Stimulated activated CD8-positive, alpha-beta memory T cell treated with anti-CD3 and anti-CD28 coated beads, Interleukin-12 subunit alpha, Interleukin-12 subunit beta, amount 100 ng/mL, for 1 hour (primary cell): ENCODE measurements at places on chromosomes 16 and 17.

GRCh38 chr17:65305116-65305515 lies 167.9 kb downstream of the RGS9 start:
- DNase-seq = no peak

GRCh38 chr16:667113-667779 lies 686 bp upstream of the RHOT2 start:
- DNase-seq = no peak

GRCh38 chr17:79707931-79708891 lies 22.5 kb upstream of the ENPP7 start:
- peak; percentile 30 for DNase-seq

DNA sequence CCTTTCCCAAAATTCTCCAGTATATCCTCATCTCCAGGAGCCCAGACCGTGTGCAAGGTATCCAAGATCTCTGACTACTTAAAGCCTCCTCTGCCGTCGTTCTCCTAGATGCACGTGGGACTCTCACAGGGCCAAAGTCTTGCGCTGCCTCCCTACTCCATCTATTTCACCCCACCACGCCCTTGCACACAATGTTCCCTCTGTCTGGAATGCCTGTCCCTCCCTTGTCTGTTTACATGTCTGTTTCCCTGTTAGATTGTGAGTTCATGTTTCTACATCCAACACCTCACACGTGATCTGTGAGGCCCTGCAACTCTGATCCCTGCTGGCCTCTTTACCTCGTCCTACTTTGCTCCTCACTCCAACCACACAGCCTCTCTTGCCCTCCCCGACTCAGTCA lies 4.9 kb upstream of the FZD2 start:
- no peak for DNase-seq

GRCh38 chr17:78132767-78133178 lies 2.2 kb downstream of the TMC8 start:
- no peak for DNase-seq

DNA sequence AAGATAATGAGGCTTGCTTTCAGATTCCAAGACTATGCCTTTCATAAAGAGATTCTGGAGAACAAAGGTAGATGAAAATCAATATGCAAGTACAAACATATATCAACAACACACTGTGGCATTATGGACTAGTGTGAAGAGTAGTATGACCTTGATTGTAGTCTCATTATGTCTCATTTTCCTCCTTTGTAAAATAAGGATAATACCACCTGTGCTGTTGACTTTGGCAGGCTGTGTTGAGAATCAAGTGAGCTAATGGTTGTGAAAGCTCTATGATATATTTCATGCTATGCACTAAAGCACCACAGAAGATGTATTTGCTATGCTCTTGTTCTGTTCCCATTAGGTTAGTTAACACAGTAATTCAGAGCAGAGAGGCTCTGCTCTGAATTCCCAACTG lies 78.5 kb upstream of the NACA2 start:
- no peak for DNase-seq

GRCh38 chr17:71516149-71516548 lies 604.7 kb upstream of the SOX9 start:
- no peak for DNase-seq

GRCh38 chr17:65220732-65221131 lies 83.6 kb downstream of the RGS9 start:
- DNase-seq = no peak

GRCh38 chr17:45111850-45112249 lies 20.5 kb downstream of the PLCD3 start:
- DNase-seq = no peak

- DNase-seq = no peak
Measured at GRCh38 chr17:8893621-8894201, 26.2 kb upstream of the PIK3R6 start.

DNA sequence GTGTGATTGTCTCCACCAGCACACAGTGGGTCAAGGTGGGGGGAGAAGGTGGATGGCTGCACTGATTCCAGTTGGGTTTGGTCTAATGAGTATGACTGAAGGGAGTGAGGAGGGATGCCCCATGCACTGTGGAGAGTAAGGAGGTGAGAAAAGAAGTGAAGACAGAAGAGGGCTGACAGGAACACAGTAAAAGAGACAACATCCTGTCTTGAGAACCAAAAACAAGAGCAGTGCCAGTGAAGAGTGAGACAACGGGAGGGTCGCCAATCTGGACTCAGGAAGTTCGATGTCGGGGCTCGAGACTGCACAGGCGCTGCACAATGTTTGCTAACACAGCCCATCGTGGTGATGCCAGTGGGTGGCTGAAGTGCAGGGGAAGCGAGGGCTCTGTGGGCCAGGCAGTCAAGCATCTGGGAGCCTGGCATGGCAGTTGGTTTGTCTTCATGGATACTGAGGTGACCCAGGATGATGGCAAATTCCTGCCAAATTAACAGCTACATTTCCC lies 34.1 kb downstream of the DUSP14 start:
- DNase-seq = no peak

DNA sequence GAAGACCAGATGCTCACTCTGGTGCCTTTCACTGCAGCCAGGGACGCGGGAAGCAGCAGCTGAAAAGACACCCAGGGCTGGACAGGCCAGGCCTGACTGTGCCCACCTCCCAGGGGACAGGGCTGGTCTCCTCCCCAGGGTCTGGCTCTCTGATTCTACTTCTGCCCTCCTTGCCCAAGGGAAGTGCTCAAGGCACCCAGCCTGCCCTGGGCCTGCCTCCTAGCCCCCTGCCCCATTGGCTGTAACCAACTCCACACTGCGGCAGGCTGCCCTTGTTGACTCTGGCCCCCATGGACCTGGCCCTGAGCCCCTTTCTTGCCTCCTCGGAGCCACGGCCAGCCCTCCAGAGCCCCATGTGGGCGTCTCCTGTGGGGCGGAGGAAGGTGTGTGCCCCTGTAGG lies 212.5 kb downstream of the NTN1 start:
- no peak for DNase-seq

- DNase-seq = no peak
Measured at GRCh38 chr17:75769536-75769935, 4.5 kb upstream of the GALK1 start.

DNA sequence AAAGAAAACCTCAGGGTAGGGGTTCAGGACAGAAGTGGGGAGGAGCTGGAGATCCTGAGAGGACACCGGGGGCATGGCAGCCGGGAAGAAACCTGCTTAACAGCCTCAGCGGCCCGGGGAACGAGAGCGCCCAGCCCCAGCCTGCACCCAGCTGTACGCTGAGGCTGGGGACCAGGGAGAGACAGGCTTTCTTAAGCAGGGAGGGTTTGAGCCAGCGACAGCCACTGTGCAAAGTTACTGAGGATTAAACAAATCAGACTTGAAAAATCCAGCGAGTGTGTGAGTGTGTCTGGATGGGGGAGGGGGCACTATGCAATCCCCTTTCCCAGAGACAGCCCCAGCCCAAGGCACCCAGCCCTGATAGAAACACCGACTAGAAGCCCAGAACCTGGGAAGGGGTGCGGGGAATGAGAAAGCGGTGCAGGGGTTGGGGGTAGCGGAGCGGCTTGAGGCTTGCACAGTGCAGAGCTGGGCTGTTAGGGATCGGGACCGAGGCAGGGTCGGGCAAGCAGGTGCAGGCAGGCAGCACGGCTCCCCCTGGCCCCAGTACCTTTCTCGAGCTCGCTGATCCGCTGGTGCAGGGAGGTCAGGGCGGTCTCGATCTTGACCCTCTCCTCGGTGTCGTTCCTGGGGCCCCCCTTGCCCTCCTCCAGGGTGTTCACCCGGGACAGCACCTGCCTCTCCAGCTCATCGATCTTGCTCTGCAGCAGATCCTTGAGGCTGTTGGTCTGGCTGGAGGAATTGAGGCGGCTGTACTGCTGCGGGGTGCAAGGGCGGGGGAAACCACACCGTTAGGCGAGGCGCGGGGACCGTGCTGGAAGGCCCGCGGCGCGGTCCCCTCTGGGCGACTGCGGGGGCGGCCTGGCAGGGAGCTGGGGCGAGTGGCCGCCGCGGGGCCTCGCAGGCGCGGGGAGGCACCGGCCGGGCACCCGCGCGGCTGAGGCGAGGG lies 1.2 kb downstream of the NPTX1 start:
- no peak for DNase-seq

- no peak for DNase-seq
Measured at GRCh38 chr17:81391293-81391935, 3.8 kb upstream of the BAHCC1 start.

DNA sequence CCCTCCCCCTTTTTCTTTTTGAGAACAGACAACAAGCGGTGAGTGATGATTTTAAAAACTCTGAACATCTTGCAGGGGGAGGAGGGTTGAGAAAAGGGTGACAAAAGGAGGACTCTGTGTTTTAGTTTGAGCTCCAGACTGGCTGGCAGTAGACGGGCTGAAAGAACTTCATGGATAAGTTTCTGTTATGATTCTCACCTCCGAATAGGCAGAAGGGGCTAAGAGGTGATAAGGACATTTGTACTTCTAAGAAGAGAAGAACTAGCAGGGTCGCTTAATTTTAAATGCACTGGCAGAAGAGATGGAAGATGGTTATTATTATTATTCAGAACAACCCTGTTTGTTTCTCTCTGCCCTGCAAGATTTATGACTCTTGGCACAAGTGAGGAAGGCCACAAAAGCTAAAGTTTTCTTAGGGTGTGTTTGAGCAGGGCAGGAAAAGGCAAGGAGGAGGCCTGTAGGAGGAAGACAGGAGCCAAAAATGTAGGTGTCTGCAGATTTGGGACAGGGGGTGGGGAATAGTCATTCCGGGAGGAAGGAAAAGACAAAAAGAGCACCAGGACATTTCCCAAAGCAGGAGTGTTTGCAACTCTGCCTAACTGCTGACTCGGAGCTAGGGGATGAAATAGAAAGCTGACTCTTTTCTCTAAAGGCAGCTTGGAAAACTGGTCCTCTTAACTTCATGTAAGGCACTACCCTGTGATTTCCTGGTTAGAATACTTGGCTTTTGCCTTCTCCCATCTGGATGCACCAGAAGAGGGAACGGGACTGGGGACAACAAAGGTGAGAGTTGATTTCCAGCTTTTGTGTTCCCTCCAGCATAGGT lies 11.9 kb upstream of the HOXB2 start:
- DNase-seq = no peak

DNA sequence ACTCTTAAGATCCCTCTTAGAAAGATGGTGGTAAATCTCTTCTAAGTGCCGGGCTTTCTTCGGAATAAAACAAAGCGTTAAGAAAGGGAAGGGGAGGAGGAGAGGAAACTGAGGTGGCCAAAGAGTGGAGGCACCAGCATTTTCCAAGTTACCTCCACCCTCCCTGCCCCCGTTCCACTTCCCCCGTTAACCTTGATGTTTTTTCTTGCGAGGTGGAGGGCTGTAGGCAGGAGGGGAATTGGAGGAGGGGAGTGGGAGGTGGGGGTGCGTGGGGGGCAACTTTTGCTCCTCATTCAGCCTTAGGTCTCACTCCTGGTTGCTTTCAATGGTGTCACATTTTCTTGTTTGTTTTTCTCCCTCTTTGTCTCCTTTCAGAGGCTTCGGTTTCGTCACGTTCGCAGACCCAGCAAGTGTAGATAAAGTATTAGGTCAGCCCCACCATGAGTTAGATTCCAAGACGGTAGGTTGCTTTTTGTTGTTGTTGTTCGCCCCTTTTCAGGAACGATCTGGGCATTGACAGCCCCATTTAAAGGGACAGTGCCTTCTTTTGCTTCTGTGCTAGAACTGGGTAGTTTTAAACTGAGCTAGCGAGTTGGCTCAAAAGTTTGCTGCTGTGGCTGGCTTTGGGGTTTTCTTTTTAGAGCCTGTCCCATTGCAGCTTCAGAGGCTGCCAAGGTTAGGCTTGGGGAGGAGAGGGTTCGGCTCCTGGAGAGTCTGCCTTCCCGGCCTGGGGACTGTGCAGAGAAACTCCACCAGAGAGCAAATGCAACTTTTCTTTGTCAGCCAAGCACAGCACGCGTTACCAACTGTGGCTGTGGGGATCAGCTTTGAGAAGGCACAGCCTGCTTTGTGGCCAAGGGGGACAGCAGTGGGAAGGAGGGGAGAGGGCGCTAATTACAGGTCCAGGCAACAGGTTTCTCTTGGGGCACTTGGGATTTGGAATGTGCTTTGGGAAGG lies 1.9 kb downstream of the MSI2 start:
- no peak for DNase-seq

DNA sequence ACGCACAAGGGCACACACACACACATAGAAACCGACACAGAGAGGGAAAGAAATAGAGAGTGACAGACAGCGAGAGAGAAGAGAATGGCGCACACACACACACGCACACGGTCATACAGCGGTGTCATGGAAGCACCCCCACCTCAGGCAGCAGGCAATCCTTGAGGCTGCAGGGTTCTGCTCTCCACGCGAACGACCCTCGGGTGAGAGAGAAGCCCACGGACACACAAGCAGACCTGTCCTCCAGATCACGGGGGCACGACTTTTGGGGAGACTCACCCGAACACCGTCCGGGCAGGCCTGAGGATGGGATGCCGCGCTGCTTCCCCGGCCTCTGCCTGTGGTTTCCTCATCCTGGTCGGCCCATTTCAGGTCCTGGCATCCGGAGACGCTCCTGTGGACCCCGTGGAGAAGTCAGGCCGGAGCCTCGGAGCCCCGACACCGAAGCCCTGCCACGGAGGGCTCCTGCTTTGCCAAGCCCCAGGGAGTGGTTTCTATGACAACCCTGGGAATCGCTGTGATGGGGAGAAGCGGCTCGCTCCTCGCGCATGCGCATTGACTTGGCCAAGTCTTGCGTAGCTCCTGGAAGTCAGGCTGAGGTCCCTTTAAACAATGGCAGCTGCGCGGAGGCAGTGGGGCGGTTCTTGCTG lies 118.2 kb upstream of the KCNJ18 start:
- DNase-seq = peak; percentile 4

GRCh38 chr16:55055262-55055661 lies 124.6 kb downstream of the IRX5 start:
- no peak for DNase-seq

DNA sequence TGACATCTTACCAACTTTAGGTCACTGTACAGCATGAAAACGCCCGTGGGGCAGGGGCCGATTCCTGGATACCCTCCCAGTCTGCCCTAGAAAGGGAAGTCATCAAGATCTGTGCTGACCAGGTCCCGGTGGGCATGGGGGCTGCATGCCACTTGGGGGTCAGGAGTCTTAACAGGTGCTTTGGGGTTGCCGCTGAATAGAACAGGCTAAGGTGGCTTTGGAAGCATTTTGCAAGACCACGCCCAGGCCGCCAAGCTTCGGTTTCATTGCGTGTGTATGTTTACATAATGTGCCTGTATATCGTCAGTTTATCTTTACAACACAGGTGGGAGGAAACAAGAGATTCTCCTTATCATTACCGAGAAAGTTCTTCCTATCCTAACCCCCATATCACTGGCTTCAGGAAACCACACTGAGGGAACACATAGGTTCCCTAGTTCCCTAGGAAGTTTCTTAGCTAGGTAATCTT lies 13.3 kb upstream of the USP36 start:
- no peak for DNase-seq
